ENCODE measurements at places on chromosomes 2 and 18.
A peak's percentile ranks its signal among the peaks of the same experiment; 100 is the strongest.

DNA sequence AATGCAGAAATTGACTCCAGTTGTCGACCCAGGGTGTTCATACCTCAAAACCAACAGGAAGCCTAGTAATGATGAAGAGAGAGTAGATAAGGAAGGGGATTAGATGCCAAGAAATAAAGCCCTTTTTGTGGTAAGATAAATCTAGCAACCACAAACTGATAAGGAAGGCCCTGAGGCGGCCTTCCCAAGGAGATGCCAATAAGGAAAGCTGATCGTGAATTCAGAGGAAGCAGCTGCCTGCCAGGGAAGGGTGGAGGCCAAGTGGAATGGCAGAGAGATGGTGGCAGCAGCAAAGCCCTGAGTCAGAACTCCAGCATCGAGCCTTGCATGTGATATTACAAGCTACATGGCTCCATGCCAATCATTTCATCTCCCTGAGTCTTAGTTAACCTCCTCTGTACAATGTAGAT is 126.3 kb downstream of the IRS1 start:
- no peak for DNase-seq

- DNase-seq = no peak
These were observed 89.4 kb upstream of the TACR1 start for GRCh38 chr2:75288760-75289159.

- DNase-seq = no peak
These were observed 560.7 kb upstream of the CRIM1 start for GRCh38 chr2:35794796-35795450.

DNA sequence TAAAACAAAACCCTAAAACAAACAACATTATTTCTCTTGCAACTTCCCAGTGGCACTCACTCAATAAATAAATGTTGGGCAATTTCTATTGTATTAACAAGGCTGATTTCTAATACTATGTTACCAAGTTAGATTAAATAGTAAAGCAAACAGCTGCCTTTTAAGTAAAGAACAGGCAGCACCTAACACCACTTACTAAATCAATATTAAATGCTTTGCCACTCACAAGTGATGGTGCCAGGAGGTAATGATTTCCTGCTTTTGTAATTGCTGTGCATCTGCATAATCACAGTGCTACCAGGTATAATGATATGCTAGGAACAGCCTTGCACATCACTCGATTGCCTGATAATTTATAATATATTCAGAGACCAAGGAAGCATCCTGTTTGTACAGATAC is 276.5 kb downstream of the NBAS start:
- no peak for DNase-seq

- DNase-seq = no peak
These were observed 802.9 kb upstream of the ID2 start for GRCh38 chr2:7878786-7879482.

DNA sequence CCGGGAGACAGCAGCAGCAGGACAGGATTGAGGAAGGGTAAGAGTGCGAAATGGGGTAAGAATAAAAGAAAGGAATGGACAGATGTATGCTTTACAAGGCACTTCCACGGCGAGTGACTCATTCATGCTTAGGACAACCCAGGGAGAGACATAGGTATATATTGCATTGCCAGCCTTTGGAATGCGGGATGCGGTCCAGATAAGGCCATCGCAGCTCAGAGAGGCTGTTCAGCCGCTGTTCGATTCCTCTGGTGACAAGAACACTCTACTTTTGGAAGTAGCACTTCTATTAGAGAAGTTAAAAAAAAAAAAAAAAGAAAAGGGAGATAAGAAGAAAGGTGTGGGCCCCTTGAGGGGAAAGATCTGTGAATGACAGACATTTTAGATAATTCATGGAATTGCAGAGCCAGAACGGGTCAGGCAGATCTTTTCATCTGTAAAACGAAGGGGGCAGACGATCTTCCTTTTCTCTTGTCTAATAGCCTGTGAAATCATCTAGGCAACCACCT is 819 bp upstream of the NCOA1 start:
- DNase-seq = peak; percentile 67

DNA sequence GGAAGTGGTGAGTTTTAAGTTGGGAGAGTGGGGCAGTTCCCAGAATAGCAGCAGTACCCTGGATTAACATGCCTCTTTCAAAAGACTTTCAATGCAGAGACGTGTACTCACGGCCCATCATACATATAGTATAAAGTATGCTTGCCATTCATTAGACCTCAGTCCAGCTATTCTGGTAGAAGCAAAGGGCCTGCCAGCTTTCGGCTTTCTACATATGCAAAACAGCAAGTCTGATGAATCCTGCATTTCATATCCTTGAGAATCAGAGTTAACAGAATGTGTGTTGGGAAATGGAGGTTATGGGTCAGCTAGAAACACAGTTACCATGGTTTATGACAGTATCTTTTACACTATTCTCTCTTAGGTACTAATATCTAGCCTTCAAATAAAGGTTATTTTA is 27.5 kb downstream of the SATB2 start:
- no peak for DNase-seq

DNA sequence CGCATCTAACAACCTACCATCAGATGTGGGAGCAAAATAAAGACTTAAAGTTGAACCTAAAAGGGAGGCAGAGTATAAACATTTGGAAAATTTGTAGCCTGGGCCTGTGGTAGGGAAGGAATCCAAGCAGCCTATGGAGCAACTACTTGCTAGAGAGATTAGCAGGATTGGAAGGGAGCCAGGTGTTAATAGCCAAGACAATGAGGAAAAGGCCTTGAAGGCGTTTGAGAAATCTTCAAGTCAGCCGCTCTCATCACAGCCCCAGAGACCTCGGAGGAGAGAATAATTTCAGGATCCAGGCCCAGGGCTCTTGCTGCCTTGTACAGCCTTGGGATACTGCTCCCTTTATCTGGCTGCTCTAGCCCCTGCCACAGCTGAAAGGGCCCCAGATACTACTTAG is 219.7 kb downstream of the THSD7B start:
- no peak for DNase-seq

DNA sequence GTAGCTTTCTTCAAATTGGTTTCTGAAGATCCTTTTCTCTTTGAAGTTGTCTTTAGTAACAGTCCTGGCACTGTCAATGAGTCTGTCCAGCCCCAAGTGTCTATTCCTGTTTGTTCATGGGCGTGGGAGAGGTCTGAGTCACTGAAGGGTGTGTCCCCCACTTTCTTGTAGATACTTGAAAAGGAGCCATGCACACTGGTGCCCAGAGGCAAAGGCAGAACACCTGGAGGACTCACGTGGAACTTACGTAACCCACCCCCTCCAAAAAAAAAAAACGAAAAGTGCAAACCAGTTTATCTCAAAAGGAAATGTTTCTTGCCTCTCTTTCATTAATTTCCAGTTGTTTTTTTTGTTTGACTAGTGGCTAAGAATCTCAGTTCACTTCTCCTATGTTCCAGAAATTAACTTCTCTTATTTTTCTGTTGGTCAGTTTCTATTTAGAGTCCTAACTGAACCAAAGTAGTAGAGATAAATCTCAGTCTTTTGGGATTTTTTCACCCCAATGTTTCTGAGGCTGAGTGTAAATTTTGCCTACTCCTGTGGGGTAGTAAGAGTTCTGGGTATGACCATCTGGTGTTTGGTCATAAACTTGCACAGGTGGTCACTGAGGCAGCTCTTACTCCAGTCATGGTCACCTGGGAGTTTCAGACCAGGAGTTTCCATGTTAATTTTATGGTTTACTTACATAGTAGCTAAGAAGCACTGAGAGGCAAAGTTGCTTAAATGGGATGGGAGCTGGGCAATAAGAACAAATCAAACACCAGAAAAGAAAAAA is 54.9 kb downstream of the DSC3 start:
- DNase-seq = no peak

- DNase-seq = no peak
These were observed 21.7 kb upstream of the IHH start for GRCh38 chr2:219082332-219082958.

DNA sequence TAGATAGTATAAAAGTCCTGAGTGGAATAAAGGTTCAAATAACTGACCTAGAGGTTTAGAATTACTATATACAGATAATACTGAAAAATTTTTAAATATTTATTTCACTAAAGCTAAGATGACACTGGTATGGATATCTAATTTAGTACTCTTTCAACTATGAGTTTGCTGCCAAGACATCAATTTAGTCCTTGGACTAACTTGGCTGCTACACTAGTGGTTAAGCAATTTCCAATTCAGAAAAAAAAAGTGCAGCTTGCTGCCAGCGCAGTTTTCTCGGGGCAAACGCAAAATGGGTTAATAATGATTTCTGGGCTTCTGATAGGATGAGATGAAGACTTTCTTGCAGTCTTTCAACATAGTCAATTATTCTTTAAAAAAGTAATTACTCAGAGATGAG is 10.8 kb downstream of the BUB1 start:
- no peak for DNase-seq

GRCh38 chr2:190578158-190579057 is 43.9 kb upstream of the NEMP2 start:
- DNase-seq = no peak

DNA sequence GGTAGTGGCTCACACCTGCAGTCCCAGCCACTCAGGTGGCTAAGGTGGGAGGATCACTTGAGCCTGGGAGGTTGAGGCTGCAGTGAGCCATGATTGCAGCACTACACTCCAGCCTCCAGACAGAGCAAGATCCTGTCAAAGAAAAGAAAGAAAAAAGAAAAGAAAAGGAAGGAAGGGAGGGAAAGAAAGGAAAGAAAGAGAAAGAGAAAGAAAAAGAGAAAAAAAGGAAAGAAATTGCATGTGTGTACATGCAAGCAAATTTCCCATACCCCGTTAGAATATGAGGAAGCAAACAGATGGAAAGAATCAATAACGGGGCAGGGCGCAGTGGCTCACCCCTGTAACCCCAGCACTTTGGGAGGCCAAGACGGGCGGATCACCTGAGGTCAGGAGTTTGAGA is 17.9 kb downstream of the TMEM127 start:
- DNase-seq = peak; percentile 48

- peak; percentile 90 for DNase-seq
These were observed 2.3 kb downstream of the KCNE4 start for GRCh38 chr2:223054193-223054781.

DNA sequence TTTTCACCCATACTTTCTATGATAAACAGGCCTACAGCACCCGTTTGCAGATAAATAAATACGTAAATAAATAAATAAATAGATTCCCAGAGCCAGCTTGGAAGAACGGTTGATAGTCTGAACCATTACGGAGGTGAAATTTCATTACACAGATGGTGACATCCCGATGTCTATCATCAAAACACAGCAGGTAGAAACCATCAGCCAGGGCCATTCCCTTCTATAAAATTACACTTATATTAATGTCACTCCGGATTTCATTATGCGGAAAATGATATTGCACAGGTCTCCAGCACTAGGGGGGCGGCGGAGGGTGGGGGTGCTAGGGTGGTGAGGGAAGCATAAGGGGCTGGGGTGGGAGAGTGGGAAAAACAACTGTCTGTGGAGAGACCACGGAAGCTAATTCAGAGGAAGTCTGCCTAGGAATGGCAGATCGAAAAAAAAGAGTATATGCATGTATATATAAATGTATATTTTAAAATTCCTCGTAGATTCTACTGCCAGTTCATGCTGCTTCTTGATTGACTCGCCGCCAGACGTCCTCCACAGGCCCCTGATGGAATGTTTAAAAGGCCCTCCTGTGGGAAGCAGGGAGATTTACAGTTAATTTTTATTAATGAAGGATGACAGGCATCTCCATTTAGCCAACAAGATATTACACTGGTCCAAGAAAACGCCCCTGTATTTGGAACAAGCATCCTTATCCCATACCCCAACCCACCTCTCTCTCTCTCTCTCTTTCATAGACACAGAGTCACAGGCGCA is 1906.0 kb upstream of the PIK3C3 start:
- DNase-seq = no peak
